ENCODE measurements at places on chromosomes 7 and 10.

DNA sequence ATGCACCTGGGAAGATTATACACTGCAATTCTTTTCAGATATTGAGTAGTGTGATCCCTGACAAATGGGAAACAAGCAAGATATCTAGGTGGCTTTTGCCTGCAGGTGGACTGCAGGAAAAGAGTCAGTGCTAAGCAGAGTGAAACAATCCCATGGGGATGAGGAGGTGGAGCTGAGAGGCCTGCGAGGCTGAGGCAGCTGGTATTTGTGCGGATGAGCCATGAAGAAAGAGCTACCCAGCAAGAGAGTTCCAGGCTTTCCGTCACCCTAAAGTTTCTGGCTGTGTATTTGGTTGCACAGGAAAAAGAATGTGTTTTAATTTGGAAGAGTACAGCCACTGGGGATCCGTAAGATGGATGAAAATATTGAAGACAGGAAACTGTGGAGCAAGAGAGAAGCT, 714.1 kb upstream of the COBL start:
- no peak for DNase-seq

DNA sequence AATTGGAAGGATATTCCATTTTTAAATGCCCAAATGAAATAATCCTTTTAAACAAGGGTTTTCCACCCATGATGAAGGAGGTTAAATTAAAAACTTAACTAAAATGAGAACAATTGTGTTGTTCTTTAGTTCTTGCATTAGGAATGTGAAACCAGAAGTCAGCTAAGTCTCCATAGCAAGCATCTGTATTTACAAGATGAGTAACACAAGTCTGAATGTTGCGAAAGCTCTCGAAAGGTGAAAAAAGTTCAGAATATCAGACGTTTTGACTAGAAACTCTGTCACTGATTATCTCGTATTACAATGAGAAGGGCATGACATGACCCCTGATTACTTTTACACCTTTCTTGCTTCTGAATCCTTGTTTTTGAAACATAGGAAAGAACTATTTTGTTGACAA, 149.6 kb downstream of the BICC1 start:
- DNase-seq = no peak

GRCh38 chr10:117226813-117227451, 14.0 kb upstream of the SLC18A2 start:
- peak; percentile 95 for DNase-seq

DNA sequence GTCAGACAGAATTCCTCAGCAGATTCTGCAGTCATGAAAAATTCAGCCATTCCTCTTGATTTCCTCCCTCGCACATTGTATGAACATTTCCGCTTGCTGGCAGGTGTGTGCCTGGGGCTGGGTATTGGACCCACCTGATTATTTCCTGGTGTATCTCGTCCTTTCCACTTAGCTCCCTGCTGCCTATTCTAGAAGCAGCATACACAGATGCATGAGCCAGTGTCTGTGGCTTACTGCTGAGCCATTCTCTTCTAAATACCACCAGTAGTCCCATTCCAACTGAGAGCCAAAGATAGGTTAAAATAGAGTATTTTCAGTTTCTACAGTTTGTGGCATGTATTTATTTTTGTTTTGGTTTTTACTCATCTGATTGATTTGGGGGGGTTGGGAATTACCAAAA, 270.1 kb upstream of the AKR1E2 start:
- no peak for DNase-seq

- DNase-seq = no peak
These were observed 387.0 kb downstream of the SDK1 start for GRCh38 chr7:3688071-3688470.

DNA sequence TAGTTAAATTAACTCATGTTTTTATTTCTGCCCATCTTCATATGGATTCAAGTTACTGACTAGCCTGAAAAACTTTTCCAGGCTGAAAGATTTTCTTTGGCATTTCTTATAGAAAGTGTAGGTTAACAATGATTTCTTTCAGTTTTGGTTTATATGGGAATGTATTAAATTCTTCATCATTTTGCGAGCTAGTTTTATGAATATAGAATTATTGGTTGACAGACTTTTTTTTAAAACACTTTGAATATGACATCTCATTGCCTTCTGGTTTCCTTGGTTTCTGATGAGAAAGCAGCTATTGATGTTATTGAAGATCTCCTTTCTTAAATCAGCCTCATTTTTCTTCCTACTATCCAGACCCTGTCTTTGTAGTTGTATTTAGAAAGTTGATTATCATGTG, 211.0 kb upstream of the AKR1E2 start:
- no peak for DNase-seq

DNA sequence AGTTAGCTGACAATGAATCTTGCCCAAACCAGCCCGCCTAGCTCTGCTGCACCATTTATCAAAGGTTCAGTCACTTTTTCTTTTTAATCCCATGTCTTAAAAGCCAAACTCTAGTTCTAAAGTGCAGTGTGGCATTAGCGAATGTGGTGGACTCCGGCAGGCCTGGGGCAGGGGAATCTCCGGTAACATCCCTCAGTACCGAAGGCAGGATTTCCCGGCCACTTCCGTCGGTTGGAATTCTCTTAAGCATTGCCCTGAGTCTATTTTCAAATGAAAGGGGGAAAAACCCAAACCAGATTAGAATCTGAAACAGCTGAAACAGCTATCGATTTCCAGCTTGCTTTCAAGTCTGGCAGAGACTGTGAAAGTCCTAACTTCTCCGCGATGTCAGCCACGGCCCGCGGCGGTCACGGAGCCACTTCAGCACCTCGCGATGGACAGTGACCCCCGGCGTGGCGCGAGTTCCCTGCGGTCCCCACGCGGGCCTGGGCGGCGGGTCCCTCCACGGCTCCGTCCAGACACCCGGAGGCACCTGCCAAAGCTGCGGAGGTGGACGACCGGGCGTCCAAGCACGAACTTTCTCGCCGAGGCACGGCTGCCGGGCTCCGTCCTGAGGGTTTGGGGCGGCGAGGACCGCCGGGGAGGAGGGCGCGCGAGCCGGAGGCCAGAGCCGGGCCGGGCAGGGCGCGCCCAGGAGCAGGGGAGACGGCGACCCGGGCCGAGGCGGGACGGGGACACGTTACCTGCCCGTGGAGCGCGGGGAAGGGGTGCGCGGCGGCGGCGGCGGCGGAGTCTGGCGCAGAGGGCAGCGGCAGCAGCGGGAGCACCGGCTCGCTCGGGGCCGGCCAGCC, 745 bp downstream of the TCERG1L start:
- DNase-seq = no peak

- DNase-seq = no peak
These were observed 673.9 kb downstream of the PARD3 start for GRCh38 chr10:34141032-34141680.

DNA sequence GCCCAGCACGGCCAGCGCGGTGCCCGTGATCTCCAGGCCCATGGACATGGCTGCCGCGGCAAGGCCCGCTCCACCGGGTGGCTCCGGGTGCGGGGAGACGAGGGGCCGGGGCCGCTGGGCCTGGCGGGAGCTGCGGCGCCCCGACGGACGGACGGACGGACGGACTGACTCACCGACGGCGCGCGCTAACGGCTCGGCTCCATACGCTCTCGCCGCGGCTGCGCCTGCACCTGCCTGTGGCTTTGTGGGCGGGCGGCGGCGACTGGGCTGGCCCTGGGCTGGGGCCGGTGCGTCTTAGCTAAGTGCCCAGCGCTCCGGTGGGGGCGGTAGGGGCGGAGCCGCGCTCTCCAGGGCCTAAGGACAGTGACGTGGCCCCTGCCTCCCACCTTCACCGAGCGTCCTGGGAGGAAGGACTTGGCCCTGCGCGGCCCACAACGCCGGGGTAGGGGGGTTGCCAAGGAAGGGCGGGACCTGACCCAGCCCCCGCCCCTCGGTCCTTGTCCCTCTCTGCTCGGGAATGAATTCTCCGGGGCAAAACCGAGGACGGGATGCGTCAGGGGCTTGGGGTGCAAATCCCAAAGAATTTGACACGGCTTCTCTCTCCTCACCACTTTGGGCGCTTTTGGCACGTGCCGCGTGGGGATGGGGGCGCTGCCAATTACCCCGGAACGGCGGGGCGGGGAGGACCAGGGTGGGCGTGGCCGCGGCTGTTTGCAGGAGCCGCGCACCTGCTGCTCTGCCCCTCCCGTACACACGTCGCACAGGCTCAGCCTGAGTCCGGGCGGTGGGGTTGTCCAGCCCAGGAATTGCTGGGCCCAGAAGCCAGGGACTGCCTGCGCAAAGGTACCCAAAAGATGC, at the start of gene CLDN3:
CLDN3 (minus strand) TSS at position 269 of the 858 bp plus-strand sequence; CDS start at position 48, 221 bp downstream.
- DNase-seq = no peak

DNA sequence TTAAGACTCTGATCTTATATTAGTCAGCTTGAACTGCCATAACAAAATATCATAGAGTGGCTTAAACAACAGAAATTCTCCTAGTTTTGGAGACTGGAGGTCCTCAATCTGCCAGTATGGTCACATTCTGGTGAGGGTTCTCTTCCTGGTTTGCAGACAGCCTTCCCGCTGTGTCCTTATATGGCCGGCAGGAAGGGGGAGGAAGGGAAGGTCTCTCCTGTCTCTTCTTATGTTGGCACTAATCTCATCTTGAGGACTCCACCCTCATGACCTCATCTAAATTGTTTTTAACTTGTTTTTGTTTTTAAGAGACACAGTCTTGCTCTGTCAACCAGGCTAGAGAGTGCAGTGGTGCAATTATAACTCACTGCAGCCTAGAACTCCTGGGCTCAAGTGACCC, 53.1 kb downstream of the VPS41 start:
- no peak for DNase-seq

- no peak for DNase-seq
These were observed 223.6 kb upstream of the CELF2 start for GRCh38 chr10:10794046-10794445.

- DNase-seq = no peak
These were observed 83.4 kb upstream of the FAM3C start for GRCh38 chr7:121479466-121479865.

DNA sequence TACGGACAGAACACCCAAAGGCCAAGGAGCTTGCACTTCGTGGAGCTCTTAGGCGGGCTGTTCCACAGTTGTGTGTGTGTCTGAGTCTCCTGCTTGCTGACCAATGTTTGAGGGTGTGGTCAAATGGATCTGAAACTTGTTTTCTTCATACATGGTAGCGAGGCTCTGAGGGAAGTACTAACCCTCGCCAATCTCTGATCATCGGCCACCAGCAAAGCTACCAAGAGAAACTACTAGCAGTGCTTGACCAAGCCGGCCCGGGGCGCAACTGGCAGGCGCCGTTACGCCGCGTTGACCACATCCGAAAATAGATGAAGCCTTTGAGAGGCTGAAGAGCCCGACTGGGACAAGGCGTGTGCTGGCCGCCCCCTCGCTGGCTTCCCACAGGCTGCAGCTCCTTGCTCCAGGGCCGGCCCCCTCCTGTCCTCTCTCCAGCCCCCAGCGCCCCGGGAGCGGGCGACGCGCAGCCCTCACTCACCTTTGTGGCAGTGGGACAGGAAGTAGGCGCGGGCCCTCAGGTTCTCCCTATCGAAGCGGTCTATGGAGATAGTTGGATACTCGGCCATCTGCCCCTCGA, 384 bp downstream of the DCLRE1C start:
- peak; percentile 46 for DNase-seq

GRCh38 chr7:90726623-90727022, 130.5 kb downstream of the CDK14 start:
- no peak for DNase-seq

DNA sequence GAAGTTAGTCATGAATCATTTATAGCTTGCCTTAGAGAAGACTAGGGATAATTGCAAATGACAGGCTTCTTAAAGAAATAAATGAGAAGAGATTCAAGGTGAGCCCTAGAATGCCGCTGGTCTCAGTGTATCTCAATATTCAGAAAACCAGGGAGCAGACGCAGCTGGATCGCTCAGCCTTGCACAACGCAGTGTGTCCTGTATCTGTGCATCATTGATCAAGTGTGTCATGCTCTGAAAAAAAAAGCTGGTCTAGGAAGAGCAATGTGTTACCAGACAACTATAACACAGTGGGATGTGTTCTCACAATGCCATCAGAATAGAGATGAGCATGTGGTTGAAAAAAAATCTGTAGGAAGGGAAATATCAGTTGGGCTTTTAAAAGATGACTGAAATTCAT, 230.1 kb downstream of the CALN1 start:
- DNase-seq = no peak

GRCh38 chr10:131022981-131023380, 288.5 kb downstream of the TCERG1L start:
- DNase-seq = no peak

GRCh38 chr10:84352251-84352842, 24.0 kb downstream of the CCSER2 start:
- DNase-seq = peak; percentile 81

DNA sequence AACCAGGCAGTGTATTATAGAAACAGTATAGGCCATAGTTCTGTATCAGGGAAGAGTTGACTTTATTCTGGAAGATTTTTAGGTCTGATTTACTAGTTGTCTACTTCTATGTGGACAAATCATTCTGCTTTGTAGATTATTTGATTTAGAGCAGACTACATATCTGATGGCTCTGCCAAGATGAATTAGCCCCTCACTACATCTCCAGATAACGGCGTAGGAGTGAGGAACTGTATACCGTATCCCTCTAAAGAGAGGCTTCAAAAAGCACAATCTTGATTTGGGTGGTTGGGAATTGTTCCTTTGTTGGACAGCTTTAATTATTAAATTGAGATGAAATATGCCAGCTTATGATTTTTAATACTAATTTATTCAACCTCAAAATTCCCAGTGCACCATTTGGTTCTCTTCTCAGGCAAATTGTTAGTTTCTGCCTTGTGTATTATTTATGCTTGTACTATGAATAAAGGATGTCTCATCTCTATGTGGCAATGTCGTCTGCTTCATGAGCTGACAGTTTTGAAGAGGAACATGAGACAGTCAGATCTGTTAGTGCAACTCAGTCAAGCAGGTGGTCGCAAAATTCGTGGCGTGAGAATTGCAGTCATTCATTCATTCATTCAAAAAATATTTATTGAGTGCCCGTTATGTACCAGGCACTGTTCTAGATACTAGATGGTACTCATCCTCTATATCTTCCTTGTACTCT, 422.8 kb downstream of the EXOC4 start:
- no peak for DNase-seq

DNA sequence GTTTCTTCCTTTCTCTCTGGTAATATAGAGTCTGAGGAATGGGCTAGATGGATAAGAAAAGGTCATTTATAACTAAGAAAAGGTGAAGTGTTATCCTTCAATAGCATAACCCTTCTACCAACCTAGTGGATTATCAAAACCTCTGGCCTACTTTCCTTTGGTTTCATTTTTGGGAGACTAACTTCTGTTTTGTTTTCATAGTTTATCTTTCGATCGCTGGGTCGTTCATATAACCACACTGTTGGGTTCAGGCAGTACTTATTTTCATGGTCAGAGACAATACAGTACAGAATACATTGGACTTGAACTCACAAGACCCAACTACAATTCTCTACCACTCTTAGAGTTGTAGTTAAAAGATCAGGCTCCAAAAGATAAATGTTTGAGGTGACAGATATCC, 86.5 kb downstream of the UBE2H start:
- no peak for DNase-seq

- DNase-seq = peak; percentile 24
These were observed 11.4 kb downstream of the BUB3 start for GRCh38 chr10:123165445-123166072.

GRCh38 chr7:11616466-11616865, 215.5 kb downstream of the THSD7A start:
- no peak for DNase-seq

Measured in Kasumi-1 (cell line).